ENCODE measurements at places on chromosomes 6 and 20.
A peak's percentile ranks its signal among the peaks of the same experiment; 100 is the strongest.

DNA sequence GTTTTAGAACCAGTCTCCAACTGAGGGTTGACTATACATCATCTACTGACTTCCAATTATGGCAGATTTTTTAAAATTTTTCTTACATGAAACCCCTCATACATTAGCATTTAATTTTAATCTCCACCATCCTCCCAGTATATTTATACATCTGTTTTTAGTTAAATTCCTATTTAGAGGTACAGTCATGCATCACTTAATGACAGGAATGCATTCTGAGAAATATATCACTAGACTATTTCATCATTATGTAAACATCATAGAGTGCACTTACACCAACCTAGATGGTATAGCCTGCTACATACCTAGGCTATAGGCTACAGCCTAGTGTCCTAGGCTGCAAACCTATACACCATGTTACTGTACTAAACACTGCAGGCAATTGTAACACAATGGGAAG lies 316.7 kb upstream of the MARCKS start:
- no peak for DNase-seq

DNA sequence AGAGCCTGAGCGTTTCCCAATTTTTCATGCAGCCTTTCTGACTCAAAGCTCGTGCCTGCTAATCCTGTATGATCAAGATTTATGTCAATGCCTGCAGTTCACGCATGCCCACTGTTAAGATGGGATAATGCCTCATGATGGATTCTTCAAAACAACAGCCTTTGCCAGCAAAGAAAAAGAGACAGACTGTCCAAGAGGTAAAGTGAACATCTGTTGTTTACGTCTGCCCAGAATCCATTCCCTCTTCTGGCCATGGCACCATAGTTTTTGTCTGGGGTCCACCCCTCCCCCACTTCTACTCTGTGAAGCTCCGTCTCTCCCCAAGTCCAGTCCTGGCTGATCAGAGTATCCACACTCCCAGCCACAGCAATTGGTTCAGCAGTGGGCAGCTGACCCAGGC lies 91.9 kb upstream of the EYA2 start:
- no peak for DNase-seq

DNA sequence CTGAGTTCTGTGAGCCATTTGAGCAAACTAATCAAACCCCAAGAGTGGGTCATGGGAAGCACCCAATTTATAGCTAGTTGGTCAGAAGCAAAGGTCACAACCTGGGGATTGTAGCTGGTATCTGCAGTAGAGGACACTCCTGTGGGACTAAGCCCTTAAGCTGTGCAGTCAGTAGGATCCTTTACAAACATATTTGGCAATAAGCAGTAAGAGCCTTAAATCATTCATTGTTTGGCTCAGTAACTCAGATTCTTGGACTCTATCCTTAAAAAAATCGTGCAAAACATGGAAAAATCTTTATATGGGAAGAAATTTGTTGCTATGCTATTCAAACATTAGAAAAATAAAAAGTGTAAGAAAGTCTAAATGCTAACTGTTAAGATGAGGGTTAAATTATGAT lies 29.9 kb downstream of the FRK start:
- DNase-seq = no peak

GRCh38 chr20:63053432-63054102 lies 46.8 kb upstream of the BHLHE23 start:
- no peak for DNase-seq

GRCh38 chr6:163655217-163656121 lies 241.0 kb downstream of the QKI start:
- DNase-seq = no peak

GRCh38 chr6:29071831-29072723 lies 15.0 kb downstream of the OR2B3 start:
- DNase-seq = peak; percentile 44

GRCh38 chr6:149150801-149151398 lies 166.6 kb upstream of the TAB2 start:
- DNase-seq = no peak

DNA sequence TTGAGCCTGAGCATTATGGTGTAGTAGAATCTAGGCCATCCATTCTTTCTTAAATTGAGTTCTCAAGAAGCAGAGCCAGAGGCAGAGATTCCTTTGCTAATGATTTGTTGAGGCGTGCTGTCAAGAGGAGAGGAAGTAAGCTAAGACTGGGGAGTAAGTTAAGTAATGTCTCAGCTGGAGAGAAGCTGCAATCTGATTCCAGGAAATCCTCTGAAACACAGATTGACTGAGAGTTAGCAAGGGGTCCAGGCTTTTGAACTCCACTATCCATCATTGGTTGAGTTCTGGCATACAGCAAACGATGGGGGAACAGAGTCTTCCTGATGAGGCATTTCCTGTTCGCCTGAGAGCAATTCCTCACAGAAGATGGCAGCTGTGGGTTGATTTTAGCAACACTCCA lies 207.4 kb upstream of the RAB32 start:
- DNase-seq = no peak

- no peak for DNase-seq
Observed at GRCh38 chr20:55693641-55694040, 311.7 kb downstream of the CBLN4 start.

- no peak for DNase-seq
Observed at GRCh38 chr6:133587546-133588160, 301.3 kb upstream of the TCF21 start.

GRCh38 chr6:169215201-169215681 lies 38.4 kb downstream of the THBS2 start:
- peak; percentile 1 for DNase-seq

DNA sequence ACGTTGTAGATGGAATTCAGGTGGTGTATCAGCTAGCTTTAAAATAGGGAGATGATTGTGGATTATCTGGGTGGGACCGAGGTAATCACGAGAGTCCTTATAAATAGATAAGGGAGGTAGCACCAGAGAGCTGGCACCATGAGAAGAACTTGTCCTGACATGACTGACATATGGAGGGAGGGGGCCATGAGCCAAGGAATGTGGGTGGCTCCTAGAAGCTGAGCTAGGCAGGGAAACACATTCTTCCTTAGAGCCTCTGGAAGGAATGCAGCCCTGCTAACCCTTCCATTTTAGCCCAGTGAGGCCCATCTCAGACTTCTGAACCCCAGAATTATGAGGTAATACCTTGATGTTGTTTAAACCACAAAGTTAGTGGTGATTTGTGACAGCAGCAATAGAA lies 321.1 kb upstream of the SULF2 start:
- DNase-seq = no peak

- DNase-seq = no peak
Observed at GRCh38 chr6:56786256-56786655, 143.6 kb upstream of the DST start.

- no peak for DNase-seq
Observed at GRCh38 chr6:22613695-22614094, 44.3 kb downstream of the HDGFL1 start.

- no peak for DNase-seq
Observed at GRCh38 chr6:36735110-36736071, 37.8 kb downstream of the RAB44 start.

GRCh38 chr20:20582734-20583133 lies 129.7 kb downstream of the RALGAPA2 start:
- no peak for DNase-seq

GRCh38 chr20:38355161-38356012 lies 9.1 kb downstream of the LBP start:
- DNase-seq = no peak

- DNase-seq = no peak
Observed at GRCh38 chr20:24828992-24829648, 119.9 kb upstream of the CST7 start.

DNA sequence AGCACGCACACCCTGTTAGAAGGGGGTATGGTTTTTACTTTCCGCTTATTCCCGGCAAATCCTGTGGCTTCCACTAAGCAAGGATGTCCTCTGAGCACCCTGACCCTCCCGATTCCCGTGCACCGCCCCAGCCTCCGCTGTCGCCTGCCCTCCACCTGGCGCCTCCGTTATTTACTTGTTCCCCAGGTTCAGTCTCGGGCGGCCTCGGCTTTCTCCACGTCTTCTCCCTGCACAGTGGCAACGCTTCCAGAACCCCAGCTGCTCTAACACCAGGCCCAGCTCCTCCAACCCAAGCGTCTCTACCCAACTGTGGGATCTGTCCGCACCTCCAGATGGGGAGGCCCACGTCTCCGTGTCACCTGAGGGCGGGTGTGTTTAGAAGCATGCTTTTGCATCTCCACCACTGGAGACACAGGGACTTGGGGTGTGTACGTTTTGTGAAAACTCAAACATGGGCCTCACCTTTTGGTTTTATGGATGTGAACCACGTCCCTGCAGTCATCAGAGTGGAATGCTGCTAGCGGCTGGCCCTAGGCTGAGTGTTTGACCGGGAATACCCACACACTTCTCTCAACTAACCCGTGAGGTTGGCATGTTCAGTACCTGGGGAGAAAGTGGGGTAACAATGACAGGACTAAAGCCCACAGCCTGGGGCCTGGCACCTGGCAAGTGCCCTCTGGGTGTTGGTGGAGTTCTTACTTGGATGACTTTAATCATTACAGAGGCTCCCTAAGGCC lies 79.9 kb downstream of the THBS2 start:
- no peak for DNase-seq

- peak; percentile 100 for DNase-seq
Observed at GRCh38 chr20:1225783-1226654, at the start of gene RAD21L1. Gene RAD21L1 (plus strand): TSS chr20:1226044. CDS start chr20:1228454, 2,410 bp downstream.

- no peak for DNase-seq
Observed at GRCh38 chr6:29926413-29927274, 15.7 kb upstream of the HLA-A start.

GRCh38 chr20:8545212-8545611 lies 413.1 kb downstream of the PLCB1 start:
- DNase-seq = no peak

- DNase-seq = no peak
Observed at GRCh38 chr20:50004229-50004628, 21.4 kb downstream of the SNAI1 start.

DNA sequence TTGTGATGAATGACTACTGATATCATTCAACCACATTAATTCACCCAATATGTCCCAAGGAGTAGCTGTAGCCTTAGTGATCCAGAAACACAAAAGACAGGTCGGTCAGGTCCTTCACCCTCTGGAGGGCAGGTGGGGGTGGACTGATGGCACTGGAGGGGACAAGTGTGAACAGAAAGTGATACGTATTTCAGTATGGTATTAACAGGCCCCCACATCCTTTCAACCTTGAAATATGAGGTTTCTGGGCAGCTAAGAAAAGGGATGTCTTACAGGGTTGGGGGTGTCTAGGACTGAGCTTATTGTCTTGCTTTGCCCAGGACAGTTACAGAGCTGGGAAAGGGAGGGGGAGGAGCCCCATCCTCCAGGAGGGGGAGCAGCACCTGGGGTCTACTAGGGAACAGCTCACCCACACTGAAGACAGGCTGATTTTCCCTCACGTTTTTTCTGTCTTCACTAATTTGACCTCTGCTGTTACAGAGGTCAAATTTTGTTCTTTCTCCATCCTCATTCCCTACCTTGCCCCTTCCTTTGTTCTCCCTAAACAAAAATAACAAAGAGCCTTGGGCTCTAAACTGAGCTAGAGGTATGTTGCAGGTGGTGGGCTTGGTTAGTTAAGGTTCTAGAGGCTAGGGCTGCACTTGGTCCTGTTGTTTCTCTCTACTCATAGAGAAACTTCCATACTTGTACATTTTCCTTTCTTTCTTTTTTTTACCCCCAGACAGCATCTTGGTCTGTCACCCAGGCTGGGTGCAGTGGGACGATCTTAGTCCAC lies 38.0 kb upstream of the EEF1A1 start:
- DNase-seq = no peak

- no peak for DNase-seq
Observed at GRCh38 chr20:44030394-44030793, 115.7 kb downstream of the TOX2 start.

DNA sequence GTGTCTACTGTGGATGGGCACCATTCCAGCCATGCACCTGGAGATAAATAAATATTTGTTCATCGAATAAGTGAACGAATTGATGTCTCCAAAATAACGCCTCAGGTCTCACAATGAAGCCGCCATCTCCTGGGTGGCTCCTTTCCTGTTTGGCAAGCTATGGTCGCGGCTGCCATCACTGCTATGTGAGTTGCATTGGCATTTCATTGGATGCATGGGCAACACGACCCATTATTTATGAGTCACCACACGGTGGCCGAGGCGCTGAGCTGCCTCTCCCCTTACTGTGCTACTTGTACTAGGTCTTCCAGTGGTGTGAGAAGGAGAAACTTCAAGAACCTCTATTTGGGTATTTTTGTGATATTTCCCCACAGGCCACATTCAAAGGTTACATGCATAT lies 21.3 kb upstream of the PDE10A start:
- DNase-seq = no peak

DNA sequence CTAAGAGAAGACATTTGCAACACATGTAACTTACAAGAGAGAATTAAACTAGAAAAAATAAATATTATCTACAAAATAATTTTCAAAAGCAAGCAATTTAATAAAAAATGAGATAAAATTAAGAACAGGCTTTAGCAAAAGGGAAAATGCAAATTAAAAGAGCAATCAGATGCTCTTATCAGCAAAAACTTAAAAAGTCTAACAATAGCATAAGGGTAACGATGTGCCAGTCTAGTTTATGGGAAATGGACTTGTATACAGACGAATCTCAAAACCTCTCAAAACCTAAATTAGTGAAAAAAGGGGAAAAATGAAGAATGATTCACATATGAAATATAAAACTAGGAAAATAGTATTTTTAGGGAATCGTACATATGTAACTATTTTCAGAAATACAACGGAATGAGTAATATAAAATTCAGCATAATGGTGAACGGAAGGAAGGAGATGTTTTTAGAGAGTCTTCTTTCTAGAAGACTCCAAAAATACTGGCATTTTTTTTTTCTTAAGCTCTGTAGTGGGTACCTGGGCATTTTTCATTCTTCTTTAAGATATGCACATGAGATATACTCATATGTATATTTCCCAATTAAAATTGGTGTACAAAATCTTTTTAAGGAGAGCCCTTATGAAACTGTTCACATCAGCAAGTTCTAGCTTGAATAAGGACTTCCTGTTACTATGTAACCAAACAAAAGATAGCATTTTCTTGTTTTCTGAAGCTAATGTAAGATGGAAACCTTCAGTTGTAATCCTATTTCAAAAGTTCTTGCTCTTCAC lies 927 bp upstream of the MANEA start:
- no peak for DNase-seq

DNA sequence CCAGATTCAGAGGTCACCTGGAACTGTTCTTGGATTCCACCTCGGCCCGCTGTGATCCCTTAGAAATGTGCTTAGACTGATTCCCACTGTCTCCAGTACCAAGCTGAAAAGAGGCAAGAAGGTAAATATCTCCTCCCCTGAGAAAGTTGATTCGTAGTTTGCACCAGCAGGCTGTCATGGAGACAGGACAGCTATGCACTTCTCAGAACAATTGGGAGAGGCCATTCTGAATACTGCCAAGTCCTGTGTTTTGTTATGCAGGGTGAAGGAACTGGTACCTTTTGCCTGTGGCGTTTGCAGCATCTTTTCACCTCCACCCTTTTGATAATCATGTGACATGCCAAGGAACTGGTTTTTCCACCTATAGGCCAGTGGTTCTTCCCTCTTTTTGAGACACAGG lies 58.2 kb upstream of the RNGTT start:
- no peak for DNase-seq

- DNase-seq = no peak
Observed at GRCh38 chr6:154909821-154910220, 85.3 kb upstream of the TIAM2 start.

- no peak for DNase-seq
Observed at GRCh38 chr6:4316867-4317400, 181.6 kb upstream of the ECI2 start.
